ENCODE measurements at places on chromosomes 16 and 17. TPM values are rescaled to one million over a fixed set of nuclear protein-coding genes. Genes with fewer than 3 reads are reported as not detected.

Gene RAB40B
- polyA plus RNA-seq, result 24.7 TPM

DNA sequence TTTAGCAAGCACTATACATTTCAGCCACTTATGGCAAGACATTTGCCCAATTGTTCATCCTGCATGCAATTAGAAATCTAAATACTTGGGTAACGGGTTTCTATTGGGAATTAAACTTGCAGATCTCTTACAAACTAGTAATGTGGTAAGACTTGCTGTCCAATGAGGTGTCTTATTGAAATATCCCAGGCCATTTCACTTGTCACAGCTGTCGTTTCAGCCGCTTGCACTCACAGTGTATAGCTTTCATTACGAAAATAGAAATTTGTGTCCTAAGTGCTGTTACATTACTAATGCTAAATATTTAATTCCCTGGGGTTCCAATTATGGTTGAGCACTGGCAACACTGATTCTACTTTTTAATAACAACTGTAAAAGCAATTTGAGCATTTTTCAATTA is 40.3 kb upstream of the IRX5 start:
- DNase-seq, result no peak

DNA sequence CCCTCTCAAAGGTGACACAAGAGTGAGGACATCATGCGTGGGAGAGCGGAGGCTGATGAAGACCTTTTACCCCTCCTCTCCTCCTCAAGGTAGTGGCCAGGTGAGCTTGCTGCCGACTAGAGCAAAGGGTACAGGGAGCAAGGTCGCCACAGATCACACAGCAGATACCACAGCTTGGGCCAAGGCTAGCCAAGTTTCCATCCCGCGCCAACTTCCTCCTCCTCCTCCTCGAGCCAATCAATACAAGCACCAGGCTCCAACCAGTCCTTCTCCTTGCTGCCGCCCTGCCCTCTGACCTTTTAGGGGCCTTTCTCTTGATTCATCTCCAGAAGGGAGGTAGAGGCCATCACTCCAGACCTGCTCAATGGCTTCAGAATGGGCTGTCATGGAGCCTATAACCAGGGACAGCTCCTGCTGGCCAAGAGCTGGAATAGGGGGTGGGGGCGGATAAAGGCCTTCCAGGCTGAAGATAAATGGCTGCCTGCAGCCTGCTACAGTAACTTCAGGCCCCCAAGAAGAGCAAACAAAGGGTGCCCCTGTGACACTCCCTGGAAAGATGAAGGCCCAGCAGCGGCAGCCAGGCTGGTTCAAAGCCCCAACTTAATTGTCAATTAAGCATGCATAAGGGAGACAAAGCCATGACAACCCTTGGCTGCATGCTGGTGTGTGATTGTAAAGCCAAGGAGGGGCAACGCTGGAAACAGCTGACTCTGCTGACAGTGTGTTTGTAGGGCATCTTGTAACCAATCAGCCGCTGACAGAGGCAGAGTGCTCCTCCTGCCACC is 17.8 kb downstream of the HNF1B start:
- no peak for DNase-seq

DNA sequence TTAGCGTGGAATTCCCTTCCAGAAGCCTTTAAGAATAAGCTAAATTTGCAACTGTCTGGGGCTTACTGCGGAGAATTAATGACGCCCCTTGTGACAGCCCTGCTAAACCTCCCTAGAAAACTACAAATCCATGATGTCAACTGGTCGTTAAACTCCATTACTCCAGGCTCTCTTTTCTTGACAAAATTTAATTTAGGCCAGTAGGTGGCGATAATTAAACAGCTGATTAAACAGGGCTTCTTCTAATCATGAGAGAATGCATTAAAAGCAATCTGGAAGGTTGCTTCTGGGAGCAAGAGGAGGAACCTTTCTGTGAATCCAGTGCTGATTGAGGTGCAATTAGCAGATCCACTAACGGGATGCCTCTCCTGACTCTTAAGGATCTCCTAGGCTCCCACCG is 8.1 kb upstream of the NLRP1 start:
- DNase-seq, result peak; percentile 64

DNA sequence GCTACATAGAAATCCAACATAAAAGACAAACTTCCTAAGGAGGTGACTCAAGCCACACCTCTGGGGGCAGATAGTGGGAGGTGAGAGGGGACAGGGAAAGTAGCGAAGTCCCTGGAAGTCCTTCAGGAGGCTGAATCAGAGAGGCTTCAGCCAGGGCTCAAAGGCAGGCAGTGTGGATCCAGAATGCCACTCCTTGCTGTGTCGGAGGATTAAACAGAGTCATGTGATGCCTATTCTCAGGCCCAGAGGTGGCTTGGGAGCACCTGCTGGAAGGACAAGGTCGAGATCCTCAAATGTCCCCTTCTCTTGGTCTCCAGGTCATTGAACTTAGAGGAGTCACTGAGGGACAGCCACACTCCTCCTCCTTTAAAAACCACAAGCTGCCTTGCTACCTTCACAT is 391.1 kb downstream of the SOX9 start:
- DNase-seq, result no peak

DNA sequence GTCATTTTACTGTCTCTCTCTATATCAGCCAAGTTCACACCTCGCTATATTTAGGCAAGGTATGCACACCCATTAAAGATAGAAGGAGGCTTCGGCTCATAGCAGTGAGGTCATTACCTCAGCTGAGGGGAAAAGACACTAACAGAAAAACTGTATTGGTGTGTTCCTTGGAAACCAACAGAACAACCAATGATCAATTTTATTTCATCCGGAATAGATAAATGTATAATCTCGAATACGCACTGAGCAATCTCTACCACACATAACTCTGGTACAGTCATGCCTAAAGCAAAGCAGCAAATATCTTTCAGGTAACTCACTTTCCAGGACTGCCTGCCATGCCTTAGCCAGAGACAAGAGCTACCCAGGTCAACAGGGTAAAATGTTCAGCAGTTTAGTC is 109.9 kb upstream of the CORO6 start:
- no peak for DNase-seq

DNA sequence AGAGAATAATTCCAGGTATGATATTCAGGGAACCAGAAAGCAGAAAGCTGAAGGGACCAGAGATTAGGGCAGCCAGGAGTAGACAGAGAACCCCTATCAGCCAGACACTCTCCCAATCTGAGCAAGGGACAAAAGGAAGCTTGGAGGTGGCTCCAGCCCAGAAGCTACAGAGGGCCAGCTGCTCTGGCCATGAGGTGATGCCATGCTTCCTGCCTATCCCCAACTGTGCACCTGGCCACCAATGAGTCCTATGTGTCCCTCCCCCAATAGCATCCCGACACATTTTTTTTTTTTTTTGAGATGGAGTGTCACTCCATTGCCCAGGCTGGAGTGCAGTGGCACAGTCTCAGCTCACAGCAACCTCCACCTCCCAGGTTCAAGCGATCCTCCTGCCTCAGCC is 30.0 kb downstream of the NSMCE1 start:
- no peak for DNase-seq

GRCh38 chr17:47707056-47707804 is 13.3 kb downstream of the TBKBP1 start:
- no peak for DNase-seq

- DNase-seq, result peak; percentile 22
These were observed 128.7 kb downstream of the RPTOR start for GRCh38 chr17:80673152-80673920.

Gene XAF1
- 22.0 TPM for polyA plus RNA-seq

Gene P4HB
- polyA plus RNA-seq, result 1,674 TPM

GRCh38 chr17:74484066-74484465 is 17.6 kb downstream of the CD300A start:
- no peak for DNase-seq
